ENCODE measurements at places on chromosomes 6 and 20. TPM values are rescaled to one million over a fixed set of nuclear protein-coding genes. Genes with fewer than 3 reads are reported as not detected.

Gene MCCD1
- not detected for total RNA-seq

Gene TMEM217
- total RNA-seq, result 16.2 TPM

GRCh38 chr20:56249244-56249955, 868 bp downstream of the MC3R start:
- DNase-seq, result peak; percentile 53

DNA sequence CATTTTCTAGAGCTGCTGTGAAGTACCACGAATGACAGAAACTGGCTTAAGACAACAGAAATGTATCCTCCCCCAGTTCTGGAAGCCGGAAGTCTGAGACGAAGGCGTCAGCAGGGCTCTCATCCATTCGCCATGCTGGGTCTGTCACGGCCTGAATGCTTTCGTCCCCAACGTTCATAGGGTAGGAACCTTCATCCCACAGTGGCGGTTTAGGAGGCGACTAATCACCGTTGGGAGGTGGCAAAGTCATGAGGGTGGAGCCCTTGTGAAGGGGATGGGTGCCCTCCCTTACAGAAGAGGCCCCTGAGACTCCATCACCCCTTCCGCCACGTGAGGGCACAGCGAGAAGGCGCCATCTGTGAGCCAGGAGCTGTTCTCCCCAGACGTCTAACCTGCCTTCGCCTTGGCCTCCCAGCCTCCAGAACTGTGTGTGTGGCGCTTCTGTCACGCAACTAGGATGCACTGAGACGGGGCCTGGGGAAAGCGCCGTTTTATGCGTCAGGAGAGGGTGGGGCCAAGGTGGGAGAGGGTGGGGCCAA, 250.3 kb downstream of the TTLL2 start:
- peak; percentile 47 for DNase-seq

GRCh38 chr6:143260857-143261256, 189.6 kb downstream of the ADAT2 start:
- no peak for DNase-seq

GRCh38 chr20:17066902-17067301, 159.9 kb upstream of the PCSK2 start:
- no peak for DNase-seq

GRCh38 chr6:143937668-143937970, 70.4 kb downstream of the PLAGL1 start:
- no peak for DNase-seq

GRCh38 chr6:44058617-44059358, 68.5 kb downstream of the MRPL14 start:
- DNase-seq, result peak; percentile 54

- DNase-seq, result no peak
Measured at GRCh38 chr20:34491226-34491931, 24.8 kb upstream of the DYNLRB1 start.

DNA sequence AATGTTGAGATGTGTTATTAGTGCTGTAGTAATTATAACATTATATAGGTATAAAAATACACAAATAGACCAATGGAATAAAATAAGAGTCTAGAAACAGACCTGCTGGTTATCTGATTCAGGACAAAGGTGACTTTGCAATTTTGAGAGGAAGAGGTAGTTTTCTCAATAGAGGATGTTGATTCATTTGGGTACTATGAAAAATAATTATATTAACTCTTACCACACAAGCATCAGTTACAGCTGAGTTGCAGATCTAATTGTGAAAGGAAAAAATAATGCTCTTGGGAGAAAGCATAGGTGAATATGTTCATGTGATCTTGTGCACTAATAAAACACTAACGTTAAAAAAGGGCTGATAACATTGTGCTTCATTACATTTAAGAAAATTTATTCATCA, 103.0 kb downstream of the BCKDHB start:
- no peak for DNase-seq

GRCh38 chr6:168599118-168599494, 158.1 kb downstream of the SMOC2 start:
- DNase-seq, result peak; percentile 8

DNA sequence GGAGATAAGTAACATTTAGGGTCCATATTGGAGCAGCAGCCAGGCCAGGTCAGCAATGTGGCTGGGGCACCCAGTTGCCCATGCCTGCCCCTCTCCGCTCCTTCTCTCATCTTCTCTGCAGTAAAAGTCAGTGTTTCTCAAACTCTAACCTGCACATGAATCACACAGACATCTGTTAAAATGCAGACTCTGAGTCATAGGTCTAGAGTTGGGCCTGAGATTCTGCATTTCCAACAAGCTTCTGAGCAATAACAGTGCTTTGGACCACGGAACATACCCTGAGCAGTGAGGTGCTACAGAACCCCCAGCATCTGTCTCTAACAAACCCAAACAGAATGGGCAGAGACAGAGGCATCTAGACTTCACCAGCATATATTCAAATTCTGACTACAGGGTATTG, 10.1 kb downstream of the PHF10 start:
- DNase-seq, result no peak

Data from testis (tissue), 5 donors.